ENCODE measurements at places on chromosomes 3 and 15. TPM values are rescaled to one million over a fixed set of nuclear protein-coding genes. Genes with fewer than 3 reads are reported as not detected.
A peak's percentile ranks its signal among the peaks of the same experiment; 100 is the strongest.

Gene CLDN18
- not detected for total RNA-seq

DNA sequence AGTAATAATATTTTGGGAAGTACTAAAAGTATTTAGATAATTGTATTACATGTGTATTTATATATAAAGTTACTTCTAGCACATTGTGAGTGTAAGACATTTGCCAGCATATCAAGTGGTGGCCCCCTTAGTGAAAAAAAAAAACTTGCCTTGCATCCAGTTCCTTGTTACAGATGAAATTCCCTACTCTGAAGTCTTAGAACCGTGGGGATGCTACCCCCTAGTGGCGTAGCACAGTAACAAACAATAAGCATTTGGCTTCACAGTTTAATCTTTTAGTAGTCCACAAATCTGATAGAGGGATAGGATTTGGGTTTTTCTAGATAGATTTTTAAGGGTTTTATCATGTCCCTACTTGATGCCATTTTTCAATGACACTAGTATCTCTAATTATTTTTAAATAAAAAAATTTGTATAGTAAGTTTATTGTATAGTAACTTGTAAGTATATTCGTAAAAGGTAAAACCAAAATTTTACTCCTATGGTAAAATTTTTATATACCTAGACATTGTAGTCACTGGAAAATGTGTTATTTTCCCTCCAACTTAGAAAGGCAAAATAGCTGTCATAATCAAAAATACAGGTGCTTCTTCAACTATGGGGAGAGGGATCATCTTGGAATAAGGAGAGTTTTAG, 14.3 kb downstream of the SMC4 start:
- H3K36me3 ChIP-seq, result peaks cover 59% of the 10 kb centered on the region
- DNase-seq, result peak; percentile 75
- peaks cover 50% of the 10 kb centered on the region for H3K4me1 ChIP-seq
- no peak overlapping the region for H3K4me3 ChIP-seq
- H3K27me3 ChIP-seq, result no peaks in the 10 kb centered on the region
- no peak overlapping the region for H3K27ac ChIP-seq

Gene GOLGA6L1
- not detected for total RNA-seq

DNA sequence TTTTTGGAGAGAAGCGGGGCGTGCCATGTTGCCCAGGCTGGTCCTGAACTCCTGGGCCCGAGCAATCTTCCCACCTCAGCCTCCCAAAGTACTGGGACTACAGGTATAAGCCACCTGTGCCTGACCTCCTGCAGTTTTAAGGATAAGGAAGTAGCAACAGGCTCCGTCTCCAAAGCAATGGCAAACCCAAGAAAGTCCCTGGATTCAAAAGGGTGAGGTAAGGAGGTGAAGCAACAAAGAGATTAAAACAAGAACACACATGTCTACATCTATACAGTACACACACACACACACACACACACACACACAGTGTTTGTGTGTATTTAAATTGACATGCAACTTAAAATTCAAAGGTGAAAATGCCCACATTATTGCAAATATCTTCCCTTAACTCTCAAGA, 58.9 kb downstream of the ABCC5 start:
- no peak overlapping the region for H3K4me3 ChIP-seq
- H3K4me1 ChIP-seq, result no peaks in the 10 kb centered on the region
- no peaks in the 10 kb centered on the region for H3K27me3 ChIP-seq
- DNase-seq, result no peak
- peaks cover 9% of the 10 kb centered on the region for H3K36me3 ChIP-seq

Gene CAMK1
- 19.0 TPM for total RNA-seq

- no peak overlapping the region for H3K27ac ChIP-seq
- H3K27me3 ChIP-seq, result no peaks in the 10 kb centered on the region
- H3K4me1 ChIP-seq, result peaks cover 27% of the 10 kb centered on the region
- no peak for DNase-seq
Measured at GRCh38 chr3:58088501-58088900, 80.3 kb downstream of the FLNB start.

- H3K4me1 ChIP-seq, result no peaks in the 10 kb centered on the region
- H3K27ac ChIP-seq, result no peak overlapping the region
- peaks cover 6% of the 10 kb centered on the region for H3K27me3 ChIP-seq
- no peak for DNase-seq
- H3K4me3 ChIP-seq, result no peak overlapping the region
Measured at GRCh38 chr3:155325263-155325835, 31.9 kb upstream of the STRIT1 start.

Gene DRD3
- not detected for total RNA-seq

- H3K4me1 ChIP-seq, result peaks cover 34% of the 10 kb centered on the region
- H3K4me3 ChIP-seq, result no peak overlapping the region
- no peak for DNase-seq
Measured at GRCh38 chr15:68052431-68052830, 1.7 kb upstream of the PIAS1 start.

DNA sequence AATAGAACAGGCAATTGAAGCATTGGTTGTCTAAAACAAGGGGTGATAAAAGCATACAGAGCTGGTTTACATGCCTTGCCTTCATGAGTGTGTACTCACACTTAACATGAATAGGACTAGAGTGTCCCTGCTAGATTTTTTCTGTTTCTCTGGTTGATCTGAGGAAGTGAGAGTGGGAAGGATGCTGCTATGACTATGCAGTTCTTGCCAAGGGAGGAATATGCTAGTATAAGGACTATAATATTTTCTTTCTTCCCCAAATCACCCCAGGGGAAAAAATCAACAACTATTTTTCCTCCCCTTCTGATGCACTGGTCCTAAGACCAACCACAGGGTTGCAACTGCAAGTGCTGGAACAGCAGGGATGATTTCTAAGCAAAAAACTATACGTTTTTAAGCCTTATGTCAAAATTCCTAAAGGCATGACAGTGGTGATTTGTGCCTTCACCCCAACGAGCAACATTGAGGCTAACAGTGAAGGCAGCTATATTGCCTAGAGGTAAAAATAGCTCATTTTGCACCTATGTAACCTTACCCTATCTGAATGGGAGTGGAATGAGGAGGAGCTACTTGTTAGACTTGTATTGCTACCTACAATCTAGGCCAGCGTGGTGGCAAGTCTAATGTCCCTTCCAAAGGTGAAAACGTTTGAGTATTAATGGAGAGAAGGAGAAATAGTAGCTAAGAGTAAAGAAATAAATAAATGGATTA, 33.5 kb upstream of the USP8 start:
- no peaks in the 10 kb centered on the region for H3K27me3 ChIP-seq
- no peaks in the 10 kb centered on the region for H3K36me3 ChIP-seq
- no peak overlapping the region for H3K27ac ChIP-seq
- H3K4me3 ChIP-seq, result no peak overlapping the region
- DNase-seq, result no peak
- H3K4me1 ChIP-seq, result no peaks in the 10 kb centered on the region

- no peak overlapping the region for H3K27ac ChIP-seq
- H3K4me1 ChIP-seq, result no peaks in the 10 kb centered on the region
- H3K27me3 ChIP-seq, result peaks cover 2% of the 10 kb centered on the region
- no peak for DNase-seq
- H3K36me3 ChIP-seq, result no peaks in the 10 kb centered on the region
- H3K4me3 ChIP-seq, result no peak overlapping the region
Measured at GRCh38 chr3:109109574-109109973, 8.4 kb downstream of the MORC1 start.

Gene ARRDC4
- total RNA-seq, result 0.52 TPM

Gene EOMES
- total RNA-seq, result 0.50 TPM

GRCh38 chr3:156735471-156735870, 61.1 kb downstream of the TIPARP start:
- no peak for DNase-seq
- H3K4me3 ChIP-seq, result no peak overlapping the region
- H3K36me3 ChIP-seq, result no peaks in the 10 kb centered on the region
- H3K4me1 ChIP-seq, result peaks cover 8% of the 10 kb centered on the region
- no peaks in the 10 kb centered on the region for H3K27me3 ChIP-seq

- peaks cover 68% of the 10 kb centered on the region for H3K27me3 ChIP-seq
- DNase-seq, result no peak
- H3K36me3 ChIP-seq, result no peaks in the 10 kb centered on the region
- no peak overlapping the region for H3K27ac ChIP-seq
Measured at GRCh38 chr15:70851889-70852288, 2.1 kb downstream of the LARP6 start.

Gene ZNF385D
- total RNA-seq, result not detected

DNA sequence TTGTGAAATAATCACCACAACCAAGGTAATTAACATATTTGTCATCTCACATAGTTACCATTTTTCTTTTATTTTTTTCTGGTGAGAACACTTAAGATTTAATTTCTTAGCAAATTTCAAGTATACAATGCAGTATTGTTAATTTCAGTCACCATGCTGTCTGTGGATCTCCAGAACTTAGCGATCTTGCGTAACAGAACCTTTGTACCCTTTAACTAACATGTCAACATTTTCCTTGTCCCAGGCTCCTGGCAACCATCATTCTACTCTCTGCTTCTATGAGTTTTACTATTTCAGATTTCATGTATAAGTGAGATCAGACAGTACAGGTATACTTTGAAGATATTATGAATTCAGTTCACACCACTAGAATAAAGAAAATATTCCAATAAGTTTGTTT, 154.4 kb downstream of the KCNAB1 start:
- no peak overlapping the region for H3K4me3 ChIP-seq
- no peaks in the 10 kb centered on the region for H3K4me1 ChIP-seq
- no peak overlapping the region for H3K27ac ChIP-seq
- no peaks in the 10 kb centered on the region for H3K36me3 ChIP-seq

DNA sequence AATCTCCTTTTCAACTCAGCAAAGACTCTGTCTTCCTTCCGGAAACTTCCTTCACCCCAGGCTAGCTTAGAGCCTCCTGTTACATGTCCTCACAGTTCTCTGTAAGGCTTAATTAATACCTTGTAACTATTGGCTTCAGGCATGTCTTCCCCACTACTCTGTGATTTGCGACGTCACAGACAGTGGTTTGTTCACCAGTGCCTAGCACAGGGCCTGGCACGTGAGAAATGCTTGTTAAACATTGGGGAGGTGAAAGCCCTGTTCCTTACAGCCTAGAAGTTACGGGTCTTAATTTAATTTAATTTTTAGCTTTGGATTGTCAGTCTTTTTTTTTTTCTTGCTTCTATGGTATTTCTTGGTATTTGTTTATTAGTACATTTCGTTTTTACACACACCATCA, 36.4 kb upstream of the CACNA2D3 start:
- H3K27me3 ChIP-seq, result peaks cover 35% of the 10 kb centered on the region
- H3K4me3 ChIP-seq, result no peak overlapping the region
- H3K36me3 ChIP-seq, result no peaks in the 10 kb centered on the region

- H3K4me3 ChIP-seq, result no peak overlapping the region
- DNase-seq, result peak; percentile 40
- H3K36me3 ChIP-seq, result peaks cover 17% of the 10 kb centered on the region
- peaks cover 6% of the 10 kb centered on the region for H3K4me1 ChIP-seq
- H3K27ac ChIP-seq, result no peak overlapping the region
- H3K27me3 ChIP-seq, result no peaks in the 10 kb centered on the region
Measured at GRCh38 chr3:149936812-149937230, 33.9 kb downstream of the PFN2 start.

Gene SLC51A
- not detected for total RNA-seq

Gene NR1I2
- total RNA-seq, result not detected

Gene ZNF502
- total RNA-seq, result 1.7 TPM

Gene ZNF80
- 0.10 TPM for total RNA-seq

Gene WHAMM
- 14.5 TPM for total RNA-seq

Gene MGLL
- 0.25 TPM for total RNA-seq

GRCh38 chr3:176714034-176714433, 483.2 kb downstream of the TBL1XR1 start:
- H3K27ac ChIP-seq, result no peak overlapping the region
- no peak overlapping the region for H3K4me3 ChIP-seq
- no peak for DNase-seq

Data from activated CD4-positive, alpha-beta T cell treated with anti-CD3 and anti-CD28 coated beads, Interleukin-2, amount 10 ng/mL, durations not matched to agents 7 days and 5 days (primary cell).